ENCODE measurements at places on chromosomes 16 and 17.
A peak's percentile ranks its signal among the peaks of the same experiment; 100 is the strongest.

DNA sequence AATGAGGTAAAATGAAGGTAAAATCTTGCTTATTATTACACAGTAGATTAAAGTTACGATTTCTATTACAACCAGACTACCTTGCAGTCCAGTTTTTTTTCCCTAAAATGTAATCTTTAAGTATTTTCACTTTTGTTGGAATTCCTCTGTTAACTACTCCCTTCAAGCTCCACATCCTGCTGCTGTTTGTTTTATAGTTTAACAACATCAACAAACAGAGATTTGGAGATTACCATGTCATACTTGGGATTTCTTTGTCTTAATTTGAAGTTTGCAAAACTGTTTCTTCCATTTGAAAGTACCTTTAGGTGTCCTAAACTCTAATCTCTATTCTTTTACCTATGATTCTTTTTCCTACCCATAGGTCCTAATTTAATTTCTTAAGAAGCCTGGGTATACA lies 83.3 kb downstream of the ABHD15 start:
- DNase-seq: no peak

GRCh38 chr16:64627781-64628180 lies 494.1 kb downstream of the CDH11 start:
- no peak for DNase-seq

DNA sequence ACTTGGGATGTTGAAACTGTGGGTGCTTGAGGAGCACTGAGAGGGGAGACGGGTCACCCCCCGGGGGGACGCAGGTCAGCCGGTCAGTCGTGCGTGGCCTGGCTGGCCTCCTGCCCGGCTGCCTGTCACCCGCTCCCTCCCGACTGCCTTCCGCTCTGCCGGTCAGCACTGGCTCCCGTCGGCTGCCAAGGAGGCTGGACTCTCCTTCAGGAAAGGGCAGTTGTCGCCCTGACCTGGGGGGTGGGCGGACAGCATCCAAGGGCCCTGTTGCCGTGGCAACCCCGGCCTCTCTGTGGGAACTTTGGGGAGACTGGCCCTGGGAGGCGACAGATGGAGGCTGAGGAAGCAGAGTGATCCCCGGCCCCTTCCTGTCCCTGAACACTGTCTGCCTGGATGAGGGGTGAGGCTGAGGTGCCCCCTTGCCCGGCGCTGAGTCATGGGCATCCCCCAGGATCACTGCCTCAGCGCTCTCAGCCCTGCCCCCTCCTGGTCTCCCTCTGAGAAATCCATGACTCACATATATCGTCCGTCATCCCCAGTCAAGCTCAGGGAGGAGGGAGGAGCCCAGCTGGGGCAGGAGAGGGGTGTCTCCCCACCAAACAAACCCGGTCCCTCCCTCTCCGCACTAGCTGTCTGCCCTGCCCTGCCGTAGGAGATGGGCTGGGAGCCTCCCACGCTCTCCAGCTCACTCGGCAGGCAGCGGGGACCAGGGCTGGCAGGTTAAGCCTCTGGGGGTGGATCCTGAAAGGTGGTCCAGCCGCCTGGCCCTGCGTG lies at the start of gene ADGRG1:
Gene ADGRG1 (plus strand): TSS at position 623 of the 774 bp plus-strand sequence. CDS start 21,658 bp downstream, outside the sequence.
- peak; percentile 95 for DNase-seq

DNA sequence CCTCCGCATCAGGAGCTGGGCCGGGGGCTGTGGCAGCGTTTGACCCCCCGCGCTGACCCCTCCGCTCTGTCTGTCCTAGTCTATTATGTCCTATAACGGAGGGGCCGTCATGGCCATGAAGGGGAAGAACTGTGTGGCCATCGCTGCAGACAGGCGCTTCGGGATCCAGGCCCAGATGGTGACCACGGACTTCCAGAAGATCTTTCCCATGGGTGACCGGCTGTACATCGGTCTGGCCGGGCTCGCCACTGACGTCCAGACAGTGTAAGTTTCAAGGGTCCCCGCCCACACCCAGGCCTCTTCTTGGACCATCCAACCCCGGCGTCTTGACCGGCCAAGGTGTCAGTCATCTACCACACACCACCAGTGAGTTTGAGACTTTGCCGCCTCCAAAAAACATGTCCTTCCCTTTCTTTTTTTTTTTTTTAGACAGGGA lies 548 bp downstream of the PSMB3 start:
- DNase-seq: no peak

- DNase-seq: no peak
These were observed 3.5 kb upstream of the SIRT7 start for GRCh38 chr17:81921537-81921862.

DNA sequence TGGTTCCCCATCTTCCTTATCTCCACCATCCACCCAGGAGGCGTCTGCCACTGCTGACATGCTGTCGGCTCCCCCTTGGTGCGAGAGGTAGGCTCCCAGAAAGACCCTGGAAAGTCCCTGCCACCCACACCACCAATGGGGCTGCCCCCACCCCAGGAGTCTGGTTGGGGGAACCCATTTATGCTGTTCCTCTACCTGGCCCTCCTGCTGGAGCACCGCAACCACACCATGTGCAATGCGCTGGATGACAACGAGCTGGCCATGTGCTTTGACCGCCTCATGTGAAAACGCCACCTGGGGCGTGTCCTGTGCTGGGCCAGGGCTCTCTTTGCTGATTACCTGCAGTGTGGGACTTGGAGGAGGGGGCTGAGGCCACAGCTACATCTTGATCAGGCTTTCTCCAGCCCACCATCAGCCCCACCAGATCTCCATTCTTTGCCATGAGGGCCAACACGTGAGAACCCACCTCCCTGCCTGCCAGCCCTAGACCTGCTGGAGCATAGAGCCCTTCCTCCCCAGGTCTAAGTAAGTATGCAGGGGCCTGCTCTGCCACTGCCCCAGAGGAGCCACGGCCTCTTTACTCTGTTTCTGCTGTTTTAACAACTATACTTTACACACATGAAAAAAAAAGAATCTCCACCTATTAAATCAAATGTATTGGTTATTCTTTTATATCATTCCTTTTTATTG lies 7.9 kb upstream of the ALDH3A1 start:
- DNase-seq: no peak

- DNase-seq: no peak
These were observed 40.2 kb upstream of the PLCG2 start for GRCh38 chr16:81738783-81739496.

DNA sequence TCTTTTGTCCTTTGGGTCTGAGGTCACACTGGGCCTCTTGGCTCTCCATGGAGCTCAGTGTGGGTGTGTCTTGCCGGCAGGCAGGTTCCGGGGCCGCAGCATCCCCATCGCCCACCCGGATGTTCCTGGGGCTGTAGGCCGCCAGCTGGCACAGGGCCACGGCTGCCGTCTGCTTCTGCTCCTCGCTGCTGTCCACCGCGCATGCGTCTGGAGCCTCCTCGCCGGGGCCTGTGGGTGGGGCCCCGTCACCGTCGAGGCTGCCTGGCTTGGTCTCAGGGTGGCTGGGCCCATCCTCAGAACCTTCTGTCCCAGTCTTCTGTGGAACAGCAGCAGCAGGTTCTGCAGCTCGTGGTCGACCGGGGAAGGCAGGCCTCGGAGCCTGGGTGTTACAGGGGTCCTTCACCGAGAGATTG lies 9.6 kb downstream of the ZNF750 start:
- no peak for DNase-seq

- peak; percentile 37 for DNase-seq
These were observed 1.0 kb downstream of the IRX3 start for GRCh38 chr16:54285414-54286089.

DNA sequence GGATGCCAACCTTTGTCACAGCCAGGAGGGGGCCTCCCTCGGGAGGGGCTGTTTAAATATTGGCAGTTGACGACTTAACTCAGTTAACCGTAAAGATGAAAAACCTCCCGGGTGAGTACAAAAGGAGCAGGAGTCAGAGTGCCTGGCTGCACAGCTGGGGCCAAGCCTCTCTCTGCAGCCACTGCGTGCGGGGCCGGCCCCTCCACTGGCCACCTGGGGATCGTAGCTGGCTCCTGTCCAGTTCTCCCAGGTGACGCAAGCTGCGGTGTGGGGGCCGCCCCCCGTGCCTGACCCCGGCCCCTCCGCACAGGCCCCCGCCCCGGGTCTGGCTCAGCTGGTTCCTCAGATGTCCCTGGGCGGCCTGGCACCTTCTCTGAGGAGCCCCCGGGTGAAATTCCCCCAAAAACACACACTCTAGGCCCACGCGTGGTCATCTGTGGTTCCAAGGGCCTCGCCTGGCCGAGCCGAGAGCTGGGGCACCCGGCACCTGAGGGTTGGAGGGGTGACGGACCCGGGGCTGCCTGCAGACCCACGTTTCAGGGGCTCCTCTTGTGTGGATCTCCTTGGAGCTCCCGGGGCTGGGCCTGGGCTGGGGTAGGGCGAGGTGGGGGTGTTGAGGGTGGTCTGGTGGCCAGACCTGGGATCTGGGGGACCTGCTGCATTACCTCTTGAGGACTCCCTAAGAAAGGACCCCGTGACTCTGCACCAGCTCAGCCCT lies 7.4 kb upstream of the CACNA1H start:
- no peak for DNase-seq

DNA sequence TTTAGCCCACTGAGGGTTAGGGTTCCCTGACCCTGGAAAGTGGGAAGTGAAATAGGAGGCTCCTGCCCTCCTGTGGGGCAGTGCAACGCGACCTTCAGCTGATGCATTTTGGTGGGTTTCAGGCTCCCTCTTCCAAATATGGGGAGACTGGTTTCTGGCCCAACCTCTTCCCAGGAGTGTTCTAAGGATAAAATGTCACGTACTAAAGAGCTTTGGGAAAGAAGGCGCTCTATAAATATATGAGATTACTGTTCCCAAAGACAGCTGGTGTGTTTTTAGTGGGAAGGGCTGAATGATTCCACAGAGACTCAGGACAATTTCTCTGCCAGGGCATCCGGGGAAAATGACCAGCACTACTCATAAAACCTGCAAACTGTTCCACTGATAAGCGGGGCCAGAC lies 9.8 kb downstream of the SLC35B1 start:
- DNase-seq: no peak

DNA sequence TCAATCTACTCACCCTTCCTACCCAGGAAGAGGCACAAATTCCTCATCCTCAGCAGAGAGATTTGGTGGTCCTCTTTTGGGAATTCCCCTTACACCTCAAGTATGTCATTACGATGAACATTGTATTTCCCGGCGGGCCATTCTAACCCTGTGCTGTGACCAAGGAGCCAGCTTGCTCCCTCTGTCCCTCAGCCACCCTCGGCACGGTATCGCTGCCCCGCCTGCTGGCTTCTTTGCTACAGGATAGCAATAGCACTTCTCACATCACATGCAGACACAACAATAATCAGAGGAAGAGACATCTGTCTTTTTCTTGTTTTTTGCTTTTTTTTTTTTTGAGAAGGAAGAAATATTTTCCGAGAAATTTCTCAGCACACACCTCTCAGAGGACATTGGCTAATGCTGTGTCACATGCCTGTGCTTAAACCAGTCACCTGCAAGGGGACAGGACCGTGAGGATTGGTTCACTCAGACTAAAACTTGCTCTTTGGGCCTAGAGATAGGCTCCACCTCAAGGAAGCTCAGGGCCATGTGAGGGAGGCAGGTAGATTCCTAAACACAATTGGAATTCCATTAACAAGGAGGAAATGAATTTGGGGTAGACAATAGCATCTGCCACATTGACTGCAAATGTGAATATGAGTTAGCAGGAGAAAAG lies 41.2 kb downstream of the TMC5 start:
- peak; percentile 42 for DNase-seq

- peak; percentile 42 for DNase-seq
These were observed 2.8 kb upstream of the MMP15 start for GRCh38 chr16:58022601-58023371.

DNA sequence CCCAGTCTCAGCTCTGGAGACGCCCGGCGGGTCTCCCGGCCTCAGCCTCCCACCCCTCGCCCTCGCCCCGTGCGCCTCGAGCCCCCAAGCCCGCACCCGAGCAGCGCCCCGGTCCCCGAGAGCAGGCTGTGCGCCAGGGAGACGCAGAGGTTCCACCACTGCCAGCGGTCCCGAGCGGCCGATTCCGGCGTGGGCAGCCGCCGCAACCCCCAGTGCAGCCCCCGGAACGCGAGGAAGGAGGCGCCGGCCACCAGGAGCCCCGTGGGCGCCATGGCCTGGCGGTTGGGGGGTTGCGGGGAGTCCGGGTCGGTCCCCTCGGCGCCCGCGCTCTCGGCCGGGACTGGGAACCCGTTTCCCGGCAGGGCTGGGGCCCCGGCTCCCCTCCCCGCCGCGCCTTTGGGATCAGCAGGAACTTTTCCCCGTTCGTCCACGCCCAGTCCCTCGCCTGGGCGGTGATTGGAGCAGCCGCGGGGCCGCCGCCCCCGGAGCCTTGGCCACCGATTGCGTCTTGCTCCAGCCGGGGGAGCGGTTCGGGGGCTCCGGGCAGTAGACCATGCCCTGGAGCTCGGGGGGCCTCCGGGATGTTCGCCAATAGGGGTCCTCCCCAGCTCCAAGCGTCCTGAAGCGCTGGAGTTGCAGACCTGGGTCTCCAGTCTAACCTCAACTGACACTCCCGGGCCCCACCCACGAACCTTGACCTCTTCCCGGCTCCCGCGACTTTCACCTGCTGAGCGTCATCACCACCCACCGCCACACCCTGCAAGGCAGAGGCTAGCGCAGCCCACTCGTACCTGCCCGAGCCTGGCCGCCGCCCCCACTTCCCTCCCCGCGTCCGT lies at the start of gene TLCD2:
Gene TLCD2 (minus strand): TSS at position 407 of the 836 bp plus-strand sequence. CDS start 135 bp downstream, at position 272.
- DNase-seq: peak; percentile 59

DNA sequence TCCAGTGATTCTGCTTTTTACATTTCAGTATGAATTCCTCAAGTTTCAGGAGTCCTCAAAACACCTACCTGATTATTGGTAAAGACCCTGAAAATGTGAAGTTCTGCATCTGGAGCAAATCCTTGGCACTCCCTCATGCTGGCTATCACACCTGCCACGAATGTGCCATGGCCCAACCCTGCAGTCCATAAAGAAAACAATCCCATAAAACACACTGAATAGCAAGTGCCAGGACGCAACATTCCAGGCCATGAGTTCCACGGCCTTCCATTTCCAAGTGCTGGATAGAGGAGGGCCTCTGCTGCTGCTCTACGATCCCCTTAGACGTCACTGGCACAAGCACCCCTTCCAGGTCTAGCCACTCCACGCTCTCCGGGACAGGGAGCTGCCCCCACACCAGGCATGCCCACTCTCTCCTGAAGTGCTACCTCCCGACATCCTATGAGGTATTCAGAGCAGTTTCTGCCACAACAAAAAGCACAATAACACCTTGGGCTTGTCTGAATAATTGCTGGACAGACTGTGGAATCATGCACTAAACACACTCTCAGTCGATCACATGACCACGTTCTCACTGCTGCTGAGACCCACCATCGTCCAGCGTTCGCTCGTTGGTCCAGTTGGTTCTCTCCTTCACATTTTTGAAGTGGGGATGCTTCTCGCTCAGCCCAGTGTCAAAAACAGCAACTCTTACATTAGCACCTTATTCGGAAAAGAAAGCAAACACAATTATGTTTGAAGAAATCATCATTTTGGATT lies 23.4 kb downstream of the MBTPS1 start:
- DNase-seq: no peak

- DNase-seq: no peak
These were observed 528 bp downstream of the PRSS27 start for GRCh38 chr16:2719328-2720063.

GRCh38 chr17:1001640-1002411 lies 4.9 kb downstream of the TIMM22 start:
- peak; percentile 70 for DNase-seq
